ENCODE measurements at places on chromosomes 7 and 10.

DNA sequence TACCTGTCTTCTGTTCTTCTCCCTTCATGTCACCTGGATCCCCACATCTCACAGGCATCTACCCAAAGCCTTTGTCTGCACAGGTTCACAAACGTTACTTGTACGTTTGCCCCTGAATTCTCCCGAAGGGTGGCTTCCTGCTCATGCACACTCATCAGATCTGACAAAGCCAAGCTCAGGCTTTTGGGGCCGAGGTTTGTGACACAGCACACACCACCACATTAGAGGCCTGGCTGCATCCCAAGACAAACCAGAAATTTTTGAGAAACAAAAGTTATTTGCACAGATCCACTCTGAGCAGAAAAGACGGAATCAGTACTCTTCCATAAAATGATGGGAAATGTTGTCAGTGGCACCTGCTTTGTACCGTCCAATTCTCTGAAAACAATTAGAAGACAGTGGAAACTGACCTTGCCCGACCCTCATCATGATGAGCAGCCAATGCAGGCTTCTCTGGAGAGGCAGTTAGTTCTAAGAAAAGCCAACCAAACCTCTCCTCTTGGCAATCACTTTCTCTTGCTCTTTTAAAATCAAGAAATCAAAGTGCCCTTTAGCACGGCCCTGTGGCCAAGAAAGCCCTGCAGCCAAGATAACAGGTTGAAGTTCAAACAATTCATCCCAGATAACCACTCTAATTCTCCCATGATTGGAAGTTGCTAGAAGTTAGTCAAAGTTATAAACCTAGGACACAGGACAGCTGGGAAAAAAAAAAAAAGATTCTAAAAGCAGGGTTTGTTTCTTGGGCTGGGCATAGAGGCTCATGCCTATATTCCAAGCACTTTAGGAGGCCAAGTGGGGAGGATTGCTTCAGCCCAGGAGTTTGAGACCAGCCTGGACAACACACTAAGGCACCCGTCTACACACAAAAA is 13.6 kb upstream of the SVIL start:
- no peak for DNase-seq

GRCh38 chr10:119350502-119351097 is 143.2 kb downstream of the GRK5 start:
- DNase-seq, result peak; percentile 42

- DNase-seq, result peak; percentile 40
Measured at GRCh38 chr10:132353456-132354355, 21.7 kb downstream of the LRRC27 start.

DNA sequence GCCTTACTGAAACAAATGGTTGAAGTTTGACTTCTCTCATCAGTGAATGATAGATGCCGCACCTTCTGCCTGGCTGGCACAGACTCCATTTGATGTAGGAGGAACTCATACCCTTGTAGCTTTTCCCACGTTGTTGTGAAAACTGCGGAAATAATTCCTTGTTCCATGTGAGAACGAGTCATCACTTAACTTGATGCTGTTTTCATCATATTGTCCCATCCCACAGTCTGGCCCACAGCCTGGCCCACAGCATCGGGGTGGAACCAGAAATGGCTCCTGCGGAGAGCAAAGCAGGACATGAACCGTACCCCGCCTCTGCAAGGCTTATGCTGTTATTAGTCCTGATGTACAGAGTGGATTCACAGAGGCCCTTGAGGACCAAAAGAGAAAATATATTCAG is 587.0 kb downstream of the SDK1 start:
- no peak for DNase-seq

- DNase-seq, result no peak
Measured at GRCh38 chr7:95424716-95425115, 10.1 kb downstream of the PON2 start.

GRCh38 chr7:16004702-16005101 is 318.2 kb upstream of the MEOX2 start:
- DNase-seq, result no peak

DNA sequence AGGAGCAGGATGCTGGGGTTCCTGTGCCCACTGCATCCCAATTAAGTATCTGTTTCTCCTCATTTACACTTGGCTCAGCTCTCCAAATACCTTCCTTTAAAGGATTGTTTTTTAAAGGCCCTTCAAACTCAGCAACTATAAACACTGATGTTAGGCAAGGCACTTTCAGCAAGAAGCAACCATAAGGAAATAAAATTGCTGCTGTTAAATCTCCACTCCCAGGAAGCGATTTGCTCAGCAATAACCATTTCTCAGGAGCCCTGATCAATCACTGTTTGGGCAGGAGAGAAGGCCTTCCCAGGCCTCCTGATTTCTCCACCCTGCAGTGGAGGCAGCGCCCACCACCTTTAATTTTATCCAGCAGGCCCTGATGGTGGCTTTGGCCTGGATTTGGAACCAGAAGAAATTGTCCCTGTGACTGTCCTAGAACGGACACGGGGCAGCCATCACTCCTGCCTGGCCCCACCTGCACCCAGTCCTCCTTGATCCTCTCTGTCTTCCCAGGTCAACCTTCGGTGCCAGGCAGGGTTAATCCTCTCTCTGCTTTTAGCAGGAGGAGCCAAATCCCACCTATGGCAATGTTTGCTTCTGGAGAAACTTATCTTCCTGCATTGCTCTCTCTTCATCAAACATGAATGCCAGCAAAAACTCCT is 199.8 kb downstream of the PLXNA4 start:
- DNase-seq, result no peak

Data from posterior vena cava (tissue), 2 donors.